ENCODE measurements at places on chromosomes 11 and 22.

DNA sequence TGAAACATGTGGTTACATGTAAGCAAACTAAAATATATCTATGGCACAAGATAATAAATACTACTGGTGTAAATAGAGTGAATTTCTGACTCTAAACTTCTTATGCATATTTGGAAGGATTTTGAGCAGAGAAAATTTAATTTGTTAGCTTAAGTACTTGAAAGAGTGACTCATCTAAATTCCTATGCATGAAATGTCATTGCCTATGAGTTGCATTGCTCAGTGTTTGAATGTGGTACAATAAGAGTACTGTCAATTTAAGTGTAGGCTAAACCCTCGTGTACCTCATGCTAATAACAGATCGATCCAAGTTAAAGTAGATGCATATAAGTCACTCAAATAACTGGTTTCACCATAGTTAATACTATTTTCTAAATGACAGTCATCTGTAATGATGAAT is 5.3 kb upstream of the CARD18 start:
- peak; percentile 23 for DNase-seq

- no peak for DNase-seq
Observed at GRCh38 chr22:28711341-28711740, 30.3 kb downstream of the CHEK2 start.

DNA sequence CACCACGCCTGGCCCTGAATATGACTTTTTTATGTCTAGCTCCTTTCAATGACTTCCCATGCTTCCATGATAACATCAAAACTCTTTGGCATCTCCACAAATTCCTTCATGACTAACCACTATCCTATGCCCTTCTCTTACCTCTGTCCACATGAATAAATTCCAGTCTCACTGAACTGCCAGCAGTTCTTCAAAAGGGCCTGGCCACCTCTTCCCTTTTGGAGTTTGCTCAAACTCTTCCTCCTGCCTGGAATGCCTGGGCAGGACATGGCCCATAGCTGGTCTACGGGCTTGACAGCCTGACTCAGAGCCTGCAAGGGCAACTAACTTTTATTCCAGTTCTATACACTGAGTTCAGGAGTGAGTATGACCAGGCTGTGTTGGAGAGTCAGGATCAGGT is 41.8 kb upstream of the ZBTB16 start:
- DNase-seq, result no peak

DNA sequence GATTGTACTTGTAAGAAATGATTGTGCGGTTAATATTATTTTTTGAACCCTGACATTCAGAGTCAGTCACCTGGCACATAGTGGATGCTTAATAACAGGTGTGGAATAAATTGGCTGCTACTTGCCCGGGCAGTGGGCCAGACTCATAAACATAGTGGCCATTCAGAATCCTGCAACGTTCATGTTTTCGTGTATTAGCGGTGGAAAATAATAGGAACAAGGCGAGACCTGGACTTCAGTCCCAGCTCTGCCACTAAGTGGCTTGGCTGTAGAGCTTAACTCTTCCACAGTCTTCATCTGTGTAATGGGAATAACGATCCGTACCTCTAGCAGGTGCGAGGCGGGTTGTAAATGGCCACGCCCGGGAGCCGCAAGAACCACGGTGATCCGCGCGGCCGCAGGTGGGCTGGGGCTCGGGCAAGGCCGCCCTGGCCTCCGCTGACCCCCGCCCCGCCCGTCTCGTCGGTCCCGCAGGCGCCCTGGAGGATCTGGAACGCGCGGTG is 761 bp upstream of the TMEM25 start:
- DNase-seq, result no peak

DNA sequence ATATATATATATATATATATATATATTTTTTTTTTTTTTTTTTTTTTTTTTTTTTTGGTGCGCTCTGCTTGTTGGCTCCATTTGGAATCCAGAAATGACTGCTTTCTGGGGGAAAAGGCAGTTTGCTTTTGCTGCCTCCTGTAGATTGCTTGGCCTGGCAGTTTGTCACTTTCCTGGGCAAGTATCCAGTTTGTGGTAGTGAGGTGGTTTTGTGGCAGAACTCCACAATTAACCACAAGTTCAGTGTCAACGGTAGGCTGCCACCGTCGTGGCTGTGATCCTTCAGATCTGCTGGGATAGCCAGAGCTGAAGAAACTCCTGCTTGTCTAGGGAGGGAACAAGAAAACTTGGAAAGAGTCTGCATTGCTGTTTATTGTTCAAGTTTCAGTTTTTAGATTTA is 5.0 kb upstream of the PDE3B start:
- no peak for DNase-seq

- no peak for DNase-seq
Observed at GRCh38 chr22:50529897-50530579, at the start of gene TYMP. Gene TYMP (minus strand): TSS chr22:50530012. CDS start chr22:50529709, 303 bp downstream.

DNA sequence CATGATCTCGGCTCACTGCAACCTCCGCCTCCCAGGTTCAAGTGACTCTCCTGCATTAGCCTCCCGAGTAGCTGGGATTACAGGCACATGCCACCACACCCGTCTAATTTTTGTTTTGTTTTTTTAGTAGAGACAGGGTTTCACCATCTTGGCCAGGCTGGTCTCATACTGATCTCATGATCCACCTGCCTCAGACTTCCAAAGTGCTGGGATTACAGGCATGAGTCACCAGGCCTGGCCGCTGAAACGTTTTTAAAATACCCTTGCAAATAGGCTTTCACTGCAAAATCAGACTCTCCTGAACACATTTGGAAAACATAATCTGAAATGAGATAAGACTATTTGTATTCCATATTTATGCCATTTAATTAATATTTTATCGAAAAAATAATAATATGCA is 826.1 kb upstream of the CNTN5 start:
- no peak for DNase-seq

DNA sequence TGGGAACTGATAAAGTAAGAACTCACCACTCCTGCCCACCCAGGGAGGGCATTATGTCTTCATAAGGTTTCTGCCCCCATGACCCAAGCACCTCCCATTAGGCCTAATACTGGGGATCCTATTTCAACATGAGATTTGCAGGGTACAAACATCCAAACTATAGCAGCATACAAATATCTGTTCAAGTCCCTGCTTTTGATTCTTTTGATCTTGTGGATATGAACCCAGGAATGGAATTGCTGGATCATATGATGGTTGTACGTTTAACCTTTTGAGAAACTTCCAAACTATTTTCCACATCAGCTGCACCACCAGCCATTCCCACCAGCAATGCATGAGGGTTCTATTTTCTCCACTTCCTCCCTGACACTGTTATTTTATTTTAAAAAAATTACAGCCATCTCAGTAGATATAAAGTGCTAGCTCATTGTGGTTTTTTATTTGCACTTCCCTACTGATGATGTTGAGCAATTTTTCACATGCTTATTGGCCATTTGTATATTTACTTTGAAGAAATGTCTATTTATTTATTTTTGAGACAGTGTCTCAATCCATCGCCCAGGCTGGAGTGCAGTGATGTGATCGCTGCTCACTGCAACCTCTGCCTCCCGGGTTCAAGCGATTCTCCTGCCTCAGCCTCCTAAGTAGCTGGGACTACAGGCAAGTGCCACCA is 7.1 kb upstream of the ATG16L2 start:
- no peak for DNase-seq

GRCh38 chr11:27391331-27392015 is 28.5 kb upstream of the CCDC34 start:
- no peak for DNase-seq

- no peak for DNase-seq
Observed at GRCh38 chr11:95991101-95991500, 67.2 kb upstream of the MTMR2 start.

DNA sequence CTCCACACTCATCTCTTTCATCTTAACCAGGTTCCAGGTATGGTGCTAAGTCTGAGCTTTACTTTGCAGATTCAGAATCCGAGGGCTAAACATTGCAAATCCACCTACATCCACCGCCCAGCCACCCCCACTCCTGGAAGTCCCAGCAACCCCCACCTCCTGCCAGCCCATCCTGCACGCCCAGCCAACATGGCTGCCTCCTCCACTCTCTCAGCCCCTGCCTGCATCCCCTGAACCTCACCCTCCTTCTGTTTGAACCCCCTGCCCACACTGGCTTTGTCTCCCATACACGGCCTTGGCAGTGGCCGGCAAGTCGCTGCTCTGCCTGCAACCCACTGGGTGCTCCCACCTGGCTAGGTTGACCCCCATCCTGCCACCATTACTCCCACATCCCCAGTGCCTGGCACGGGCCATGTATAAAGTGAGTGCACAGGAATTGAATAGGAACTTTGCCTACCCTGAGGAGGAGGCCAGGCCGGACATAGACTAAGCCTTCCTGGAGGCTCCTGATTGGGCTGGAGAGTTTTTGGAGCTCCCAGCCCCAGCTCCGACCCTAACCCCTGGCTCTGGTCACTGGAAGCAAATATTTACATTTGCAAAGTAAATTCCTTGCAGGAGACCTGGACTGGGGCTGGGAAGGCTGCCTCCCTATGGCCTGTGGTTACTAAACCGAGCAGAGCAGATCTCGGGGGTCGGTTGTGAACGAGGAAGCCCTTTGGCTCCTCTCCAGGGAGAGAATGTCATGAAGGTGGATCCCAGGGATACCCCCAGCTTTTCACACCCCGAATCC is 14.4 kb downstream of the EMID1 start:
- no peak for DNase-seq

DNA sequence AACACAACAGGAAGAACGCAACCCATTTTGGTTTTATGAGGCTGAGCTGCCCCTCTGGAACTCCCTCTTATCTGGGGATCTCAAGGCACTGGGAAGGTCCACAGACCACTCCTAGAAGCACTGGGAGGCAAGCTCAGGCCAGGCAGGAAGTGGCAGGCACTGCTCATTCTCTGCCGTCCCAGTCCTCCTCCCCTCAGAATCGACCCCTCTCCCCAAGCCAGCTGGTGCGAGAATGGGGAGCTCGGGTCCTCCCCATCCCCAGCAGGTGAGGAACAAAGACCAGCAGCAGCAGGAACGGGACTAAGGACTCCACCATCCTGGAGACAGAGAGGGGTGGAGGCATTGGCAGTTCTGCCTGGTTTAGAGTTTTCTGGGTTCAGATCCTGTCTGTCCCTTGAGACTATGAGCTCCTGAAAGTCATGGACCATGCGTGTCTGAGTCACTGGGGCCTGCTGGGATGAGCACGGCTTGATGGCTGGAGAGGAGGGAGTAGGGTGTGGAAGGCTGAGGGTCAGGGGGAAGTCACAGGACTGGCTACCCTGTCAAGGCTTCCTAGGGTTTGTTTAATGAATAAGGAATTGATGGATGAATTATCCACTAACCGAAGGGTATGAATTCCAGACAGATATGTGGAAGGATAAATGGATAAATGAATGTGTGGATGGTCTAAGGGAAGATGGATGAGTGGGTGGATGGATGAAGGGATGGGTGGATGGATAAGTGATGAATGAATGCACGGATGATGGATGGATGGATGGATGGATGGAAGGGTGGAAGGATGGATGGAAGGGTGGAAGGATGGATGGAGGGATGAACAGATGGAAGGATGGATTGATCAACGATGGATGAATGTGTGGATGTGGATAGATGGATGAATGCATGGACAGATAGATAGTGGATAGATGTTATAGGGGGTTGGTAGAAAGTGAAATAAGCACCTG is 6.4 kb downstream of the MYEOV start:
- peak; percentile 53 for DNase-seq

- DNase-seq, result no peak
Observed at GRCh38 chr22:37843741-37844089, 419 bp downstream of the ANKRD54 start.

GRCh38 chr11:20014067-20014402 is 146.2 kb downstream of the DBX1 start:
- DNase-seq, result no peak

- DNase-seq, result no peak
Observed at GRCh38 chr11:78832226-78832947, 257.7 kb upstream of the NARS2 start.

DNA sequence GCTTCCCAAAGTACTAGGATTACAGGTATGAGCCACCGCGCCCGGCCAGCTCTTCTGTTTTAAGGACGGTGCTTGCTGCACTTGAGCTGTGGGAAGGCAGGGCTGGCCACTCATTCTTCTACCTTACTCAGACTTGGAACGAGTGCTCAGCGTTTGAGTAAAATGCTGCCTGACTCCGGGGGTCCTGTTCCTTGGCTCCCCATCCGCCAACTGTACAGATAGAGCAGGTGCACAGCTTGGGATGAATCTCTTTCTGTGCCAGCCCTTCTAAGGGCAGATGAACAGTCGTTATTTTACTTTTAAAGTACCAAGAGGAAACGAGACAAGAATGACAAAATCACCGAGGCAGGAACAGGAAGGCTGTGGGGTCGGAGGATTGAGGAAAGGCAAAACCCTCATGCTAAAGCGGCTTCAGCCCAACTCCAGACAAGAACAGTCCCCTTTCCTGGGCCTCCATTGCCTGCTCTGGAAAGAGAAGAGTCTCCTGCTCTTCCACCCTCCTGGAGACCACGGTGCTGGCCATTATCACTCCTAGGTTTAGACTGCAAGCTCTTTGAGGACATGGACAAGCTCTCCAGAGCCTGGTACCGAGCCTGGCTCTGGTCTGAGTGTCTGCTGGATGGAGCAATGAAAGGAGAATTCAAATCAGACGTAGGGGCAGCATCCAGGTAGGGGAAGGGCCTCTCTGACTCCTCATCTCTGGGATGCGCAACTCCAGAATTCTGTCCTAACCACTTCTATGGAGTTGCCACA is 1.1 kb upstream of the SUN2 start:
- no peak for DNase-seq

DNA sequence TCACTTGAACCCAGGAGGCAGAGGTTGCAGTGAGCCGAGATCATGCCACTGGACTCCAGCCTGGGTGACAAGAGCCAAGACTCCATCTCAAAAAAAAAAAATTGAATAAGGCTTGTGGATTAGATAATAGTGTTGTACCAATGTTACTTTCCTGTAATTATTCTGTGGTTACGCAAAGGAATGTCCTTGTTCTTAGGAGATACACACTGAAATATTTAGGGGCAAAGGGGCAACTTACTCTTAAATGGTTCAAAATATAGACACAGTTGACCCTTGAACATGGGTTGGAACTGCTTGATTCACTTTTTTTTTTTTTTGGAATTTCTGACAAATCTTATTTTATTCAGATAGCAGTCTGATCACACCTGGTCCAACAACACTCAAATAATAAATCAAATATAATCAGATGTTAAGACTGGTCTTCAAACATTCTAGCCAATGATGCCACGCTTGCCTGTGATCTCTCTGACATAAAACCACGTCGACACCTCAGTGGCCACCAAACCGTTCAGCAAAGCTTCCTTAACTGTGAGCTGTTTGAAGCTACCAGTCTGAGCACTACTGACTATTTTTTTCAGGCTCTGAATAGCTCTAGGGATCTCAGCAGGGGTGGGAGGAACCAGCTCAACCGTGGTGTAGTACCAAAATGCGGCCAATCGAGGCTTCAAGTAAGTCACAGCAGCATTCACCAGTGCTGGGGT is 710 bp downstream of the ATP5MGL start:
- DNase-seq, result no peak

DNA sequence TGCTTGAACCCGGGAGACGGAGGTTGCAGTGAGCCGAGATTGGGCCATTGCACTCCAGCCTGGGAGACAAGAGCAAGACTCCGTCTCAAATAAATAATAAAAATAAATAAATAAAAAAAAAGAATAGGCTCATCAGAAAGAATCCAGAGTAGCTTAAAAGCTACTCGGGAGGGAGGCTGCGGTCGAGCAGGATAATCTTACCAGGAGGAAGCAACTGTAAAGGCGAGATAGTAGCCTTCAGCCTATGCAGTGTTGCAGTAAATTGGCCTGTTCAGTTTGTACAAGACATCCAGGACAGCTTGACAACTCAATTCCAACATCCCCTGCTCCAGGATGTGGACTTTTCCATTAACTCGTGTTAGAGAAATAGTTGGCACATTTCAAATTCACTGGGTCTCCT is 1164.7 kb downstream of the LRRC4C start:
- DNase-seq, result no peak
